CD4-positive, alpha-beta T cell treated with Interleukin-12 subunit alpha and Interleukin-12 subunit beta, for 1 hour (primary cell): ENCODE measurements at places on chromosomes 4 and X.

- DNase-seq = no peak
These were observed 428.9 kb downstream of the EPHA5 start for GRCh38 chr4:65241257-65241997.

GRCh38 chrX:15988661-15989603 lies 134.3 kb upstream of the AP1S2 start:
- DNase-seq = no peak

DNA sequence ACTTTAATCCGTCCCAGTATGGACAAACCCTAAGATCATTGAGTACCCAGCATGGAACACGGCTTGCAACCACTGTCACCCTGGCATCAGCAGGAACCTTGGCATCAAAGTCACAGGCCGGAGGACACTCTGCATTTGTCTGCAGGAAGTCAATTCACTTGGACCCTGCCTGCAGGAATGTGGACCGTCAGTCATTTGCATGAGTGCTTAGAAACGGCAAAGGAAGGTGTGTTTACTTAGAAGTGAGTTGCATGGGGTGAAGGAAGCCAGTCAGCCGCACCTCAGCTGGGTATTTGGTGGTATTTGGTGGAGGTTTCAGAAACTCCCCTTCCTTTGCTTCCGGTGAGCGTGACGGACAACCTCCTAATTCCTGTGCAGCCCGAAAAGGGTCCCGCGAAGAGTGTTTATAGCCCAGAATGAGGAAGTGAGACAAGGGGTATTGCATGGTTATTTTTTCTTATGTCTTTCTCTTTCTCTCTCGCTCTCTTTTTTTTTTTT lies 15.5 kb downstream of the P2RY8 start:
- peak; percentile 77 for DNase-seq

GRCh38 chr4:62814510-62815047 lies 1594.7 kb downstream of the TECRL start:
- DNase-seq = no peak

DNA sequence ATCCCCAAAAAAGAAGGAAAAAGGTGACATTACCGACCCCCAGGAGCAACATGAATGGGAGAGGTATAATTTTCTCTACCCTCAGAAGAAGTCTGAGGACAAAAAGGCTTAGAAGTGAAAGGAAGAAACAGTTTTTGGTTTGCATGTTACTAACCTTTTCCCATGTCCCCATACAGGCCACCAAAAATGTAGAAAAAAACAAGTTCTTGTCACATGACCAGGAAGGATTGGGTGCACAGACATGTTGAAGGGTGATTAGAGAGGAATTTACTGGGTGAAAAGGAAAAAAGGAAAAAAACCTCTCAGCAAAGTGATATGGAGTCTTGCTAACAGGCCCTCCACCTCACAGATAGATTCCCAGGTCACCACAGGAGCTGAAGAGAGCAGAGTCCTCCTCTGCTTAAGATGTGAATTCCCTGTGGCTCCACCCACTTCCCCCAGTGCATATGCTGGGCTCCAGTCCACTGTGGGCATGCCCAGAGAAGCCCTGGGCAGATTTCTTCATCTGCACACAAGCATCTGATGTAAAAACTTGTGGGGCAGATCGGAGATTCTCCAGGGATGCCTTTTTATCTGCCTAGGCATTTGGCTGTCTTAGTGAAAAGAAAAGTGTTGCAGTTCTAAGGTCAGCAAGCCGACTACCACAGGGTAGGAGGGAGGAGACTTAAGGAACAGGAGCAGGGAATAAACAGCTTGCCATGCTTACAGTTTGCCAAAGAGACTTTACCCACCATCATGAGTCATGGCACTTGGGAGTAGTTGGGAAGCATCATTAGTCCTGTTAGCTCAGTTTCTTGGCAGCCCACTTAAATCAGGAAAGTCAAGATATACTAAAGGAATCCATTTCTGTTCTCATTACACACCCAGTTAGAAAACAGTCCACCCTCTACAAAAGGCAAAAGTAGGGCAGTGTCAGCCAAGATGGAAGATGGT lies 25.0 kb upstream of the PASD1 start:
- no peak for DNase-seq

GRCh38 chr4:18248611-18249010 lies 227.1 kb upstream of the LCORL start:
- no peak for DNase-seq

DNA sequence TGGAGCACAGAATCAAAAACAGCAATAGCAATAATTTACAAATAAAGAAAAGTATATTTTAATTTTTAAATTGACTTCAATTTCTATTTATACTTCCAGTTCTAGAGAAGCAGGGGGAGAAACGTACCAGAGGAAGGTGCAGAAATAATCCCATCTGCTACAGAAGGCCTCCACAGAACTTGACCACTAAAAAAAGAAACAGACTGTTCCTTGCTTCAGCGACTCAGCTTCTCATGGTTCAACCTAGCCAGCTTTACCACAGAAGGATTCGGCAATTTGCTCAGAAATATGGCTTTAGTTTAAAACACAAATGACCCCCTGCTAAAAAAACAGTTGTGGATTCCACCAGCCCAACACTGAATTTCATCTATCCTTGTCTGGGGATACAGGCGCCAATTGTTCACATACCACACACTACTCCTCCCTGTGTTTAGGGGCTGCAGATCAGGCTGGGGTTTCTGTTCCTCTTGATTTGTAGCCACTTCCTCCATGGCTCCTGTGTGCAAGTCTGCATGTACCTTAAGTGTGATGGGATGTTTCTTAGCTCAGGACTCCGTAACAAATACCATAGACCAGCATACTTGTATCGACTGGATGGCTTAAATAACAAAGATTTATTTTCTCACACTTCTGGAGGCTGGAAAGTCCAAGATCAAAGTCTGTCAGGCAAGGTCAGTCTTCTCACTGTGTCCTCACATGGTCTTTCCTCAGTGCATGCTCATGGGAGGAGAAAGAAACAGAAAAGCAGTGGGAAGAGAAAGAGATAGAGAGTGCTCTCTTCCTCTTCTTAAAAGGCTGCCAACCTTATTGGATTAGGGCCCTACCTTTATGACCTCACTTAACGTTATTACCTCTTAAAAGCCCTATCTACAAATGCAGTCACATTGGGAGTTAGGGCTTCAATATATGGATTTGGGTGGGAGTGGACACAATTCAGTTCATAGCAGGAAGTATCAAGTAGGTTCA lies 79.1 kb downstream of the AMOT start:
- no peak for DNase-seq

DNA sequence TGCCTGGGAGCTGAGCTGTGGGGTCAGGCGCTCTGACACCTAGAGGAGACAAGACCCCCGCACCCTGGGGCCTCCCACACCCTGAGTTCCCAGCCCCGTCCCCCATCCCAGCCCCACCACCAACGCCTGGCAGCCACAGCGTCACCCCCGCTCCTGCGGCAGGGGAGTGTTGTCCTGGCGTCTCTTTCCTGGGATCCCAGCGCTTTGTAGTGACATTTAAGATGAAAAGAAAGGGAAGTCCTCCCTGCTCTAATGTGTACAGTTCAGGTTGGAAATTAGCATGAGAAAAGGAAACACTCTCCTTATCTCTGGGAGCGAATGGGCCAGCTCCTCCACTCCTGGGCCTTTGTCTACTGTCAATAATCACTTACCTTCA lies 112.1 kb downstream of the FAM53A start:
- no peak for DNase-seq

GRCh38 chr4:155984106-155984797 lies 30.6 kb upstream of the CTSO start:
- no peak for DNase-seq

DNA sequence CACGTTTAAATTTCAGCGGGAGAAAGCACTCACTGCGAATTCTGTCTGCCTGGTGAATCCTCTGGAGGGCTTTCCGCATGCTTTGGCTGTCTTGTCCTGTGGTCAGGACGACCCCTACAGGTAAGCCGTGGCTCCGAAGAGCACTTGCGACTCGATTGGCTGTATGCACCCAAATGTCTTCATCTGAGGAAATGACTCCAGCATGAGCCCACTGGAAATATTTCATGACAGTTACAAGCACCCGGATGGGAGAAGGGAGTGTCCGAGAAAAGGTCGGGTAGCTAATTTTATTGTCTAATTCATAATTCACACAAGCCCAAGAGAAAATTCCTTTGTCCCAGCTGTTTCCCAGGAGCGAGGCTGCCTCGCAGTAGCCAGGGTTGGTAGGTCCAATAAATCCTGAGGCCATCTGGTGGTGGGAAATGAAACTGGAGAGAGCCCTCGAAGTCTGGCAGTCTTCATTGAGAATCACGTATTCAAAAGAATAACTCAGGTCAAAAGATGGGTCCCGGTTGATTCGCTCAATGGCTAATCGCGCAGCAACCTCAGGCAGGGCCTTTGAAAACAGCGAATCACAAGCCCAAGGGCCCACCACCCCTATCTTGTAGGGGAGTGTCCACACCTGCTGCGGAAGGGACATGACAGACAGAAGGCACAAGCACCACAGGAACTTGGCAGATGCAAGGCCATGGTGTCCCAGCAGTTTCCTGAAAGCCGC lies 6.6 kb downstream of the GUCY2F start:
- no peak for DNase-seq

GRCh38 chr4:148874331-148874730 lies 432.1 kb upstream of the NR3C2 start:
- no peak for DNase-seq

DNA sequence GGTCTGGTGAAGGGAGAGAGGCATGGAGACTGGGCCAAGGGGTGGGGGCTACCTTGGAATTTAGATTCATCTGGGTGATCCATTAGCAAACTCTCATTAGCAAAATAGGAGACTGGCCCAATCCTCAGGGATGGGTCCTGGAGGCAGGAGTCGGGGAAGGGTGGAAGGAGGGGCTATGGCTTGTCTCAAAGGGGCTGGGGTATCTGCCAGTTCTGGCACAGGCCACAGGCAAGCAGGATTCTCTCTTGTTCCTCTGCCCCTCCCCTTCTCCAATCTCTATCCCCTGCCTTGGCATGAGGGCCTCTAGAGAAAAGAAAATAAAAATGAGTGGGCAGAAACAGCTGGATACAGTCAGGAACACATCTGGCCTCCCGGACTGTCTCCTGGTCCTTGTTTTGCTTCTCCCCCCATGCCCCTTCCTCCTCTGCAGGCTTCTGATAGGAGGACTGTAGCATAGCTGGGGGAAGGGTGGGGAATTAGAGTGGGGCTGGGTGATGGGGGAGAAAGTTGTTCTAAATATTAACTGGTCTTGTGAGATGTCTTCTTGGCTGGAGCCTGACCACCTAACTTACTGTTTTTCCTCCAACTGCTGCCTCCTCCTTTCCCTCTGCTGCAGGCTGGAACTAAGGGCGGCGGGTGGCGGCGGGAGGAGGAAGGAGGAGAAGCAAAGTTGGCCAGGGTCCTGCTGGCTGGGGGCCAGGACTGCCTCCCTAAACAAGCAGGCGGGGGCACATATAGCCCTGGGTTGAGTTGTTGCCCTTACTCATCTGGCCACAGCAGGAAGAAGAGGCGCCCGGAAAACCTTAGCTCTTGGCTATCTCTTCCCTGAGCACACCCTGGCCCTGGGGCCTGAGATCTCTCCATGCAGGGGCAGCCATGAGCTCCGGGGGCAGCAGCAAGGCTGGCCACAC lies 53.3 kb upstream of the LAS1L start:
- DNase-seq = no peak
